ENCODE measurements at places on chromosomes 5 and 9. TPM values are rescaled to one million over a fixed set of nuclear protein-coding genes. Genes with fewer than 3 reads are reported as not detected.

GRCh38 chr5:31992377-31992776, 181.7 kb downstream of the GOLPH3 start:
- DNase-seq = no peak

Gene TLX3
- not detected for polyA plus RNA-seq

Gene CDC20B
- polyA plus RNA-seq = 0.71 TPM

DNA sequence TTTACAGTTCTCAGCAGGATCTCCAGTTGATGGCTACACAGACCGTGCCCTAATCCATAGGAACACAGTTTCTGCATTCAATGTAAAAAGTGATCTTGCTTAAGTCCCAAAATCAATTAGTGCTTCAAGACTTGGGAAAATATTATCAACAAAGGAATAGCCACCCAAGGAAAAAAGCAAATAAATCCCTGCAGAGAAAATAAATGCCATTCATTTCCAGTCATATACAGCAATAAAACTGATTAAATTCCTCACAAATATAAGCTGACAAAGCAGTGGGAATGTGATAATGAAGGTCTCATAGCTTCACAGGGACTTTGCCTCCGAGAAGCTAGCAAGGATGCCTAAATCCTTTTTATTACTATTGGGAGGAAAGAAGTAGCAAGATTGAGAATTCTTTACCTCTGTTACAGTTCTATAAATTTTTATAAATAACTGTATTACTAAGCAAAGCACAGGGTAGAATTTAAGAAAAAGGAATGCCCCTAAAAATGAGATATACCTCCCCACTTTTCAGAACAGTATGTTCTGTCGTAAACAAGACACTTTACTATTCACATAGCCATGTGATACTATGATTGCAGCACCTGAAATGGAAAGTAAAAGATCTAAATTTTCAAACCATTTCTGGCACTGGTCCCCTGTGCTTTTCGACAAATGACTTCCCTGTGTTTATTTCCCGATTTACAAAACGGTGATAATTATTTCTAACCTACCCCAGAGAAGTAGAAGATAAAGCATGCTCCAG, 59.8 kb downstream of the ARSB start:
- DNase-seq = no peak

DNA sequence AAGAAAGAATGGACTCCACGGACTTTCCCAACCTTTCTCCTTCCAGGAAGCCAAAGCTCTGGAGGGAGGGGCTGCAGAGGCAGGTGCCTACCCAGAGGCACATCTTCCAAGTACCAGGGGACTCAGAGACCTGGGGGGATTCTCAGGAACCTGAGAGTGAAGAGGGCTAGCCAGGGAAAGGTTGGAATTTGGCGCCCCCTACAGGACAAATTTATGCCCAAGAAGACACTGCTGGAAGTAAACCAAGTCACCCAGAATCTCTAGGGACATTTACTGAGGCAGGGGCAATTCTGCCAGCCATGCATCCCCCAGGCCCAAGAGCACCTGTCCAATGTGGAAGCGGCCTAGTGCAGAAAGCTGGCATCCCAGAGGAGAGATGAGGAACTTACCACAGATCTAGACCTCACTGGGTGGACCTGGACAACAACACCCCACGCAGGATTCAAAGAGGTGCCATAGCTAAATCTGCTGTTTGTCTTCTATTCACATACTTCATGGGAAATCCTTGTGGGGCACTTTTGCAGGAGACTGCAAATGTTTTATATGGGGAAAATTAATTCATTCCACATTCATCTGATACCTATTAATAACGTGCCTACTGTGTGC, 25.9 kb upstream of the IDNK start:
- no peak for DNase-seq

- DNase-seq = no peak
These were observed 64.8 kb downstream of the SMIM23 start for GRCh38 chr5:171850324-171850947.

DNA sequence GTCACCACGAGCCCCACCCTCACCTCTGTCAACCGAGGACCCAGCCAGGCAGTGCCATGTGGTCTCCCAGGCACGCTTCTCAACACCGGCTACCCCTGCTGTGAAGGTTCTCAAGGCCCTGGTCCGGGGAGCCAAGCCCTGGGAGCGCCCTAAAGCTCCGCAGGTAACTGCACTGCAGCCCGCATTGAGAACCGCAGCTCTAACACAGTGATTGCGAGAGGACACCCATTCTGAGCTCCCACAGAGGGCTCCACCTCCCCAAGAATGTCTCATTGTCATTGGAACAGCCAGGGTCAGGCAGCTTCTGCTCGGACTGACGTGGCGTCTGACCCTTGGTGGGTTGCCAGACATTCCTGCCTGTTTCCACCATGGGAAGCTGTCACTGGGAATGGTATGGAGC, 88.3 kb downstream of the ANKRD33B start:
- DNase-seq = no peak

GRCh38 chr9:79200336-79200735, 371.4 kb upstream of the TLE4 start:
- DNase-seq = no peak

Gene GPR21
- polyA plus RNA-seq = 0.25 TPM

DNA sequence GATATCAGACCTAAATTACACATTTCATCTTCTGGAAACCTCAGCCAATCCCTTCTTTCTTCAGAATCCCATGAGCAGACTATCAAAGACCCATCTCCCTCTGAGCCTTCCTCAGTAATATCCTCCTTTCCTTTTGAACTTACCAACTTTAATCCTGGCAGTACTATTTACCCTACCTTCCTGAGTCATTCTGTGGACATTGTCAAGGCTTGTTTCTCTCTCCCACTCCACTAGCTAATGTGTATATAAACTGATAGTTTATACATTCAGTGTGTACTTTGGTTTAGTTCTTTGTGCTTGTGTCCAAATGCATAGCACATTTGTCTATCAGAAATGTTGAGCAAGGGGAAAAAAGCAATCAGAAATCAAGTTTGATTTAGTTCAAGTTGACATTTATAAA, 568.3 kb downstream of the CSNK1G3 start:
- DNase-seq = no peak

- DNase-seq = no peak
These were observed 21.1 kb downstream of the FAT2 start for GRCh38 chr5:151570058-151570457.

DNA sequence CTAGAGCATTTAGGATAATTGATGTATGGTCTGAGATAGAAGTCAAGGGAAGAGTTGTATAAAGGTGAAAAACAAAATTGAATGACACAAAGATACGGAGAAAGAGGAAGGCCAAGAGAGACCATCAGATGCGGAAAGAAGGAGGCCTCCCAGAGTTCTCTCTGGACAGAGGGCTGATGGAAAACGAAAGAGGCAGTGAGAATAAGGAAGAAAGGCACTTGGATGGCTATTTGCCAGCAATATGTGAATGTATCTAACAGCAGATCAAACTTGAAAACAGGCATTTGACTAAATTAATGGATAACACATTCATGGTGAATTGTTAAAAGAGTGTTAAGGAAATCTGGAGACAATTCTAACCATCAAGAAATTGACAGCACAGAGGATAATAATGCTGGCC, 2.4 kb upstream of the DOCK8 start:
- no peak for DNase-seq

DNA sequence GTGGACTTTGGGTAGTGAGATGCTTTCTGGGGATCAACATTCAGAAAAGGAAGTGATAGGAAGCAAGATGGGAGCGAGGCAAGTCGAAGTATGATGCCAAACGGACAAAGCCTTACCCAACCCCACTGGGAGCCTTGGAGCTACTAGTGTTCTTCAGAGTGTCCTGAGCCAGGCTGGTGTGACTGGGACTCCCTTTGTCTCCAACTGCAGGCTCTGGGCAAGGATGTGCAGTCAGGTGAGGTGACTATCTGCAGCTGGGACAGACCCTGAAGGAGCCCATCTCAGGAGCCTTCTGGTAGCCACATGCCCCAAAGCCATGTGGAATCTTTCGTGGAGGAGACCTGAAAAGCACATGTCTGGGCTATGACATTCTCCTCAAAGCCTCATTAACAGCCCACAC, 360.6 kb downstream of the MTRR start:
- DNase-seq = no peak

Gene MARCHF11
- polyA plus RNA-seq = 4.5 TPM

- DNase-seq = no peak
These were observed at the start of gene SIT1 for GRCh38 chr9:35650341-35651158. Gene SIT1 (minus strand): TSS chr9:35650931. CDS start chr9:35650853, 78 bp downstream.

Gene LEAP2
- polyA plus RNA-seq = 8.0 TPM

DNA sequence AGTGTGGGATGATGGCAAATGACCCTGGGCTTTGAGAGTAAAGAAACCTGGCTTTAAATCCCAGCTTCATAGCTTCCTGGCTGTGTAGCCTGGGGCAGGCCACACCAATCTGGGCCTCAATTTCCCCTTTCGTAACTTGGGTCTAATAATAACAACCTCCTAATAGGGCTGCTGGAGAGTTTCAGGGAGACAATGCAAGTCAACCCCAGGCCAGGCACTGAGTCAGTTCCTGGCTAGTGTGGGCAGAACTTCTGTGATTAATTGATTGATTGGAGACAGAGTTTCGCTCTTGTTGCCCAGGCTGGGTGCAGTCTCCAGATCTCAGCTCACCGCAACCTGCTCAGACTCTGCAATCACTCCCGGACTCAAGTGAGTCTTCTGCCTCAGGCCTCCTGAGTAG, 3.3 kb upstream of the SH2D3C start:
- no peak for DNase-seq

Data from renal pelvis (tissue), 12 donors.